ENCODE measurements at places on chromosomes 16 and 17.

DNA sequence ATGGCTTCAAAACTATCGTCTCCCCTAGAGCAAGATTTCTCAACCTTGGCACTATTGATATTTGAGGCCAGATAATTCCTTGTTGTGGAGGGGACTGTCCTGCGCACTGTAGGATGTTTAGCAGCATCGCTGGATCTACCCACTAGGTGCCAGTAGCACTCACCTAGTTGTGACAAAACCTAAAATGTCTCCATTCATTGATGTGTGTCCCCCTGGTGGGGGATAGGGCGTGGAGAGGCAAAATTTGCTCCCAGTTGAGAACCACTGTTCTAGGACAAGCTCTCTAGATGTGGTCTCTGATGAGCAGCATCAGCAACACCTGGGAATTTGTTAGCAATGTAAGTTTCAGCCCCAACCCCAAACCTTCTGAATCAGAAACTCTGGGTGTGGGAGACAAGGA, 259.0 kb downstream of the XYLT1 start:
- no peak for DNase-seq

DNA sequence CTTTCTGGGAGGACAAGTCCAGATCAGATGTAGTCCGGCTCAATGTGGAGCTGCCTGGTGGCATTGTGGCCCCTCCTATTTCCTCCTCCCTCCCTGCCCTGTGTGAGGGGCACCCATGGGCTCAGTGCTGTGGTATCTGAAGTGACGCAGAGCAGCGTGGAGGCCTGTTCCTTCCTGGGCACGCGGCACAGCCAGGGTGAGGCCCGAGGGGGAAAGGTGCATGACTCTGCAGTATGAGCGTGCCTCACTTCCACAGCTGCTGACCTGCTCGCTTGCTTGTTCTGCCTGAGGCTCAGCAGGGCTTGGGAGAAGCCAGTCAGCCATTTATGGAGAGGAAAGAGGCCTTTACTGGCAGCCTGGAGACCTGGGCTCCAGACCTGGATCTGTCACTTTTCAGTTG, 11.7 kb downstream of the TMEM238L start:
- DNase-seq: no peak

- no peak for DNase-seq
These were observed 139.4 kb upstream of the CPHXL start for GRCh38 chr16:75865736-75866135.

- DNase-seq: no peak
These were observed 3.1 kb upstream of the CCDC42 start for GRCh38 chr17:8747742-8748141.

GRCh38 chr16:64617836-64618476, 503.9 kb downstream of the CDH11 start:
- DNase-seq: no peak

DNA sequence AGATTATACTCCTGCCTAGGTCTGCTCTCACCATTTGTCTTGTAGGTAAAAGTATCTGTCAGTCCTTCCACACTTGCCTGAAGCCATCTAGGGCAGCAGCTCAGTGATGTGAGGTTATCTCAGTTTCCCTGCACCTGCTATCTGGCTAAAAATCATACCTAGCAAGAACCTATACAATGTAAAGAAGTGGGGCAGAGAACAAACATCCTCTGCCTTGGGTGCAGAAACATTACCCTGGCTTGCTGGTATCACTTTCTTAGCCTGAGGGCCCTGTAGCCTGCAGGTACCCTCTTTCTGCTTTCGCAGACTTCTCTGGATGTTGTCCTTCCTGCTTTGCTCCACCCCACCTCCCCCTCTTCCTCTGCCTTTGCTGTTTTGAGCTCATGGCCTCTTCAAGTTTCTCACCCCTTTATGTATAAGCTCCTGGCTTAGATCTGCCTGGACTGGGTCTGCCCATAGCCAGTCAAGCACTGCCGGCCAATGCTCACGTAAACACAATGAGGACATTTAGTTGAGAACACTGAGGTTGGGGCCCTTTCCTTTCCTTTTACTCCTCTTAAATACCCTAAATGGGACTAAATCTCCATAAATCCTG, 8.7 kb upstream of the SDK2 start:
- no peak for DNase-seq

DNA sequence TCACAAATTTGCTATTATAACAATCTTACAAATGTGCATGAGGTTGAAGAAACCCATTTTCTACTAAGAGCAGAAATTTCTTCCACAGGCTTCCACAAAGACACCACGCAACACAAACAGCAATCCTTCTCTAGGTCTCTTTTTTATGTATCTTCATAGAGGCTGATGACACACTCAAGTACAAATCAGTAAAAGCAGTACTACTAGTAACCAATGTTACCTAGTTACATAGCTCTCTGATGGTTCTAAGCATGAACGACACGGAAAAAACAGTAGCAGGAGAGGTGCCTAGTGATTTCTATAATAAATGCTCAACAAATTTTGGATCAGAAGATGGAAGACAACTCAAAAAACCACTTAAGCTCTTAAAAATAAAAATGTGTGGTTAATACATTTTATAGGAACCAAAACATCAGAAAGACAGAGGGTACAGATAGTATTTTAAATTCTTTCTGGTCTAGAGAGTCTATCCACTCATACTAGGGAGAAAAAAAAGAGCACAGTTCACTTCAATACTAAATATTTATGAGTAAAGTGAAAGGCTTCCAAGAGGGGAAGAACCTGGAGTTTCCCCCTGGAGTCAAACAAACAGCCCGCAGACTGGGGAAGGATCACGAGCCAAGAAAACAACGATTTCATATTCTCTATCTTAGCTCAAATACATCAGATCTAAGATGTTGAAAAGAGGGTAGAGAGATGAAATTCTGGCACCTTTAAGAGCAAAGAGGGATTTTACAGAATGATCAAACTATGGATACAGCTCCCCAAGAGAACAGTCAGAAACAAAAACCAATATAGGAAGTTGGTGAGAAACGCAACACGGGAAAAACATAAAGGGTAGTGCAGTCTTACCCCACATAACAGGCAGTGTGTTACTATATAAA, 40.2 kb downstream of the SMG6 start:
- DNase-seq: no peak

DNA sequence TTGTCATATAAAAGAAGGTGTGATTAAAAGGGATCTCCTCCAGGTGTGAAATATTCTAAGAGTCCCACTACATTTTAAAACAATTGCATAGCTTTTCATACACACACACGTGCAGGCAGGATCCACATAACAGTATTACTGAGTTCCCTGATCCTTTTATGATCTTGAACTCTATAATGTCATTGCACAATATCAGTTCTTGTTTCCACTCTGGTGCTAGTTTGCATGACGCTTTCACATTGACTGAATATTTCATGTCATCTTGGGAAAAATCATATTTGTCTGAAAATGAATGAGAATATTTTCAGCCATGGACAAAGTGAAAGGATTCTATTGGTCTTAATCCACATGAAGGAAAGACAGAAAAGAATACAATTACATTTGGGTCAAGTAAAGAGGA, 703.8 kb downstream of the CDH8 start:
- DNase-seq: no peak
